ENCODE measurements at places on chromosomes 2 and 18.

- DNase-seq = no peak
These were observed 563 bp upstream of the GMCL1 start for GRCh38 chr2:69828938-69829255.

- DNase-seq = no peak
These were observed 2.0 kb downstream of the LYPD6B start for GRCh38 chr2:149040451-149040850.

GRCh38 chr2:181953881-181954537 is 31.6 kb upstream of the PPP1R1C start:
- peak; percentile 49 for DNase-seq

GRCh38 chr2:121532894-121533293 is 2.2 kb downstream of the RNU4ATAC start:
- no peak for DNase-seq

DNA sequence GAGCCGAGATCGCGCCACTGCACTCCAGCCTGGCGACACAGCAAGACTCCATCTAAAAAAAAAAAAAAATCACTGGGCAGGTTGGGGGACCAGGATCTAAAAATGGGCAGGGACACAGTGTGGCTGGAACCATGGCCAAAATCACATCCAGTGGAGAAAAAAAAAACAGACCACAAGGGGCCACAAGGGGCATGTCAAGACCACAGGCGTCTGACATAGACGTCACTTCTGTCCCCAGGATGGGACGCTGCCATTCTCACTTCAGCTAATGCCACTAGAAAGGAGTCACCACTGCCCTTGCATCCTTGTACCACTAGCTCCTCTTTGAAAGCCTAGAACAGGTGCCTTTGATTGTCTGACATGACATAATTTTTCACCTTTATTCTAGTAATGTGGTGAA is 2.5 kb upstream of the POMC start:
- DNase-seq = no peak

- DNase-seq = no peak
These were observed 886.7 kb upstream of the CHAC2 start for GRCh38 chr2:52880872-52881271.

- no peak for DNase-seq
These were observed 405.1 kb downstream of the NBAS start for GRCh38 chr2:15155959-15156574.

- no peak for DNase-seq
These were observed 775.4 kb downstream of the TSN start for GRCh38 chr2:122530814-122531213.

GRCh38 chr18:24656050-24656449 is 195.6 kb downstream of the HRH4 start:
- no peak for DNase-seq

GRCh38 chr2:193538061-193538460 is 1343.3 kb upstream of the TMEFF2 start:
- DNase-seq = no peak

- DNase-seq = no peak
These were observed 705 bp downstream of the YES1 start for GRCh38 chr18:811182-811891.

DNA sequence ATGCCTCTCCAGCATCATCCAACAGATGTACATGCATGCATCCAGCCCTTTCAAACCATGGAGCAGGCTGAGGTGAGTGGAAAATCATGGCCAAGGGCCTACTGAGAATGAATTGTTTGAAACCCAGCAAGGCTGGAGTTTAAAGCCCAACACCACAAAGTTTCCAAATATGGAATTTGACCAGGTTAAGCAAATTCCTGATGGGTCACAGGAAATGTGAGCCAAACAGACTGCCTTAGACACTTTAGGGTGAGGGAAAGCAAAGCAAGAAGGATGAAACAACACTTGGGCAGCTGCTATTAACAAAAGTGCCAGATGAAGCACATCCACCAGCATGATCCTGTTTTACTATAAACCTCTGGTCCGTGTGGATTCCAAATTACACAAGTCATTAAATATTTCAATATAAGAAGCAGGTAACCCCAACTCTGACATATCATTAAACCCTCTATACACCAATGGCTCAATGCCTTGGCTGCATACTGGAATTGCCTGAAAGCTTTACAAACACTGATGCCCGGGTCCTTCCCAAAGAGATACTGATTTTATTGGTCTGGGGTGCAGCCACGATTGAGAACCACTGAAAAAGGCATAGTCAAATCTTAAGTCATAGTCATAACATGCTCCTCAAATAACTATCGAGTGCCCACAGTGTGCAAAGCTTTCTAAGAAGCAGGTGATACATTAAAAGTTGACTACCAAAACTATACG is 9.1 kb downstream of the KLF7 start:
- no peak for DNase-seq

DNA sequence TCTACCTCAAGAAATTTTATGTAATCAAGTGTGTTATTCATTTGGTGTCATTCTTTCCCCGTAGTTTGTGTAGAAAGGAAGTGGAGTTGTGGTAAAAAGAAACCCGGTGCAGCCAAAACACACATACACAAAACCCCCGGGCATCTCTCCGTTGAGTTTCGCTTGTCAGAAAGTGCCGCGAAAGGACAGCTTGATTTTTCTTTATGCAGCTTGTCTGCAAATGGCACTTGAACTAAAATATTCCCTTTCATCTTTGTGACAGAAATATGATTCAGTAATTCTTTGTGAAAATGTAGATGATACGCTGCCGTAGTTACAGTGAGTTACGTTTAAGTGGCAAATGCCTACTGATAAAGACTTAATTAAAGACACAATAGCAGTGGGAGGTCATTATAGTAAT is 268.8 kb upstream of the SPRED2 start:
- no peak for DNase-seq

- DNase-seq = no peak
These were observed 59.1 kb downstream of the COA5 start for GRCh38 chr2:98548920-98549818.

GRCh38 chr2:20806286-20806685 is 16.6 kb downstream of the LDAH start:
- DNase-seq = no peak
